Skeletal muscle tissue (tissue), 5 donors: ENCODE measurements at places on chromosomes 13 and 19. TPM values are rescaled to one million over a fixed set of nuclear protein-coding genes. Genes with fewer than 3 reads are reported as not detected.

CBLC gene
- total RNA-seq, result not detected

TMEM147 gene
- total RNA-seq, result 55.3 TPM

CCNA1 gene
- 0.52 TPM for total RNA-seq

IQCN gene
- total RNA-seq, result 0.52 TPM

C2CD4C gene
- 0.52 TPM for total RNA-seq

TIMM44 gene
- total RNA-seq, result 36.0 TPM

FLT1 gene
- 13.0 TPM for total RNA-seq

LYPD3 gene
- not detected for total RNA-seq

KCNN1 gene
- 0.52 TPM for total RNA-seq

NLRP7 gene
- total RNA-seq, result not detected

PRSS57 gene
- total RNA-seq, result not detected

NDUFB7 gene
- 525 TPM for total RNA-seq

UBE2L5 gene
- total RNA-seq, result not detected

GGN gene
- total RNA-seq, result not detected

CGB1 gene
- total RNA-seq, result not detected

NECTIN2 gene
- 31.8 TPM for total RNA-seq

NEK5 gene
- 1.0 TPM for total RNA-seq

LRG1 gene
- total RNA-seq, result 0.52 TPM

COX7A1 gene
- total RNA-seq, result 141 TPM

VSTM1 gene
- not detected for total RNA-seq

URAD gene
- not detected for total RNA-seq

LILRB3 gene
- total RNA-seq, result 4.2 TPM

PGLYRP2 gene
- total RNA-seq, result not detected

SIPA1L3 gene
- total RNA-seq, result 3.7 TPM

OR7A5 gene
- not detected for total RNA-seq

ZNF682 gene
- total RNA-seq, result 2.6 TPM

TSSK6 gene
- not detected for total RNA-seq

CYP4F2 gene
- not detected for total RNA-seq
